ENCODE measurements at places on chromosomes 3 and 15.

GRCh38 chr3:127441764-127442163 is 148.8 kb downstream of the TPRA1 start:
- no peak for DNase-seq

DNA sequence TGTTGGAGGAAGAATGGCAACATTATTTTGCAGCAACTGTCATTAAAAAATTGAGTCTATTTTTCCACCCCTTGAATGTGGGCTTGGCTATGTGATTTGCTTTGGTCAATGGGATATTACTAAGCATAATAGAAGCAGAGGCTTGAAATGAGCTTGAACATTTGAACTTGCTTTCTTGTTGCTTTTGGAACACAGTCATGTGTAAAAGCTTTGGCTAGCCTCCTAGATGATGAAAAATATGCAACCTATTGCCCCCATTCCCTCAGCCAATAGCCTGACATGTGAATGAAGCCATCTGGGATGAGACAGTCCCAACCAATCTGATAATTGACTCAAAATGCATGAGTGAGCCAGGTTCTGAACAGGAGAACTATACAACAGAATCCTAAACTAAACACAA is 78.4 kb downstream of the PLSCR2 start:
- no peak for DNase-seq

GRCh38 chr3:141949972-141950371 is 73.5 kb downstream of the ATP1B3 start:
- no peak for DNase-seq

DNA sequence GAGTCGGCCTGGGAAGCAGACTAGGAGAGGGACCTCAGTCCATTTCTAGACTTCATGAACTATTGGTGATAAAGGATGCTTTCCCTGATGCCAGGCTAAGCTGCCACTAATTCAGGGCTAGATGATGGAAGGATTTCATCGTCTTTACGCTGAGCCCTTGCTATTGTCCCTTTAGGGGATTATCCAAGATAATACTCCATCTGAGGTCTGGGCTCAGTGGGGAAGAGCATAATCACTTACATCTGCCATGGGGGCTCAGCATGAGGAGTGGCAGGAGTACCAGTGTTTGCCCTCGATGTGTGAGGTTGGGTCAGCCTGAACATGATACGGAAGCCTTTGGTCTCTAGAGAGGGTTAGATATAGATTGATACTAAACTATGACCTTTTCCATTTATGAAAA is 47.3 kb downstream of the PTPRG start:
- no peak for DNase-seq

GRCh38 chr3:13120289-13120927 is 47.2 kb upstream of the IQSEC1 start:
- DNase-seq, result no peak

DNA sequence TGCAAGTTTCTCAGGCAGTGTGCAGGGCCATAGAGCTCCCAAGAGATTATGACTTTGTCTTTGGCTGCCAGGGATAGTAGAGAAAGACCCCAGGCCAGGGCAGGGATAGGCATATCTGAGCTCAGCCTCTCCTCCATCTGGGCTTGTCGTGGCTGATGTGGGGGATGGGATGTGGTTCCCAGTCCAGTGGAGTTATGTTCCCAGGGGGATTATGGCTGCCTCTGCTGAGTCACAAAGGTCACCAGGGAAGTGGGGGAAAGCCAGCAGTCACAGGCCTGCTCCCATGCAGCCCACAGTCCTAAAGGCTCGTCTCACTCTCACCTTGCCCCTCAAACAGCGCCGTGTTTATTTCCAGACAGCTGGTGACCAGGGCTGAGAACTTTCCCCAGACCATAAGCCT is 354.9 kb downstream of the SI start:
- no peak for DNase-seq

DNA sequence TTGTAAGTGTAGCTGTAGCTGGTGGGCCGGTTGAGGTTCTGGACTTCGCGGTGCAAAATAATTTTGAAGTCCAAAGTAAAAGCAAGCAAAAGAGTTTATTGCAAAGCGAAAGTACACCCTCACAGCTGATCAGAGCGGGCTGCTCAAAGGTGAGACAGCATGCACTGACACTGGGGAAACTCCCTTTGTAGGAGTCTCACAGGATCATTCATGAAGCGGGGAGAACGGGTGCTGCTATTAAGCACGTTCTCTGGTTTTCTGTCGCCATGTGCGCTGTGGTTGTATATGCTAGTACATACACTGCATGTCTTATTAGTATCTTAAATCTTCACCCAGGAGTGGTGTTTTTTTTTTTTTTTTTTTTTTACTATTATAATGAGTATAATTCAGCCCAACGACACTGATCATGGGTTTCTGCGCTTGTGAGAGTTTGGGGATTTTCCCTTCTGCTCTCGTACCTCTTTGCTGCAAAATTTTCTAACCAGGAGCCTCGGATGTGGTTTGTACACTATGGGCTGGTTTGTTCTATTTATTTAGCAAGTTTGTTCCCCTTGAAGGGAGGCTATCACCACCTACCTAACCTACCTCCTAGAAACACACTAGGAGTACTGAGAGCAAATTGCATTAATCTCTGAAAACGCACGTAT is 1.4 kb upstream of the AP4E1 start:
- DNase-seq, result peak; percentile 68

- DNase-seq, result no peak
Observed at GRCh38 chr3:56940976-56941375, 119.5 kb upstream of the SPATA12 start.

DNA sequence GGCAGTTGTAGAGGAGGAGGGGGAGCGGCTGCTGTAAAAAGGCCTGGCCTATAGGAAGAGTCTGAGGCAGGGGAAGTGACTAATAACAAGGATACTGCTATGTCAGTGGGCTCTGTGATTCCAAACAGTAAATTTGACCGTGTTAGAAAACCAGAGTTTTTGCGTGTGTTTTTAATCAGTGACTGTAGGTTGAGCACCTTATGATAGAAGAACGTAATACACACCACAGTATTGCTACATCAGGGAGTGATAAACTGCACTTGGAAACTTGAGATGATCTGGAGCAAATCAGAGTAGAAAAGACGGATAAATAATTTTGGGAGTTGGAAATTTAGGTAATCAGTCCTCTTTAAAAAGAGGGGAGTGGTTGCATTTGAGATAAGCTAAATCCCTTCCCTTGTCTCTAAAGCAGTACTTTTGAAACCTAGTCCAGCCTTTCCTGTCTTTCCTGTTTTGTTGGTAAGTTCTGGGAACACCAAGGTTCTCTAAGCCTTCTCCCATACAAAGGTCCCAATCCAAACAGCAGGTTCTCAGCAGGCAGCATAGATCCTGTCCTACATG is 130.5 kb upstream of the NR2E3 start:
- DNase-seq, result no peak

DNA sequence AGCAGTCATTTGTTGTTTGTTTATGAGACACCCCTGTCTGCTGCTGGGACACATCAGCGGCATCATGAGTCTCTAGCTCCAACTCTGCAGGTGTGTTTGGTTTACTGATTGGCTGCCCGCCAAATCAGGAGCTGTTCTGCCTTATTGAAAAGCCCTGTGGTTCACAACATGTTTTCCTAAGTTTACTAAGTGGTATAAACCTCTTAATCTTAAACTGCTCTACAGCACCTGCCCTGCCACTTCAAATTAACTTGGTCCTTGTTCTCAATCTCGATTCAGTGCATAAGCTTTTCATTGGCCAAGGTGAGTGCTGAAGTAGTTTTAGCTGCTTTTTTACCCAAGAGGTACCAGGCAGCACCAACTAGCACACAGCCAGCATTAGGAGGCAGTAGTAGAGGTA is 77.8 kb upstream of the WDR72 start:
- DNase-seq, result no peak

GRCh38 chr3:30476368-30477084 is 129.9 kb upstream of the TGFBR2 start:
- no peak for DNase-seq

GRCh38 chr3:106877627-106878026 is 499.6 kb upstream of the CCDC54 start:
- no peak for DNase-seq

GRCh38 chr3:187263270-187263669 is 28.3 kb downstream of the MASP1 start:
- no peak for DNase-seq

- DNase-seq, result no peak
Observed at GRCh38 chr15:49810720-49811119, 189.9 kb downstream of the DTWD1 start.

DNA sequence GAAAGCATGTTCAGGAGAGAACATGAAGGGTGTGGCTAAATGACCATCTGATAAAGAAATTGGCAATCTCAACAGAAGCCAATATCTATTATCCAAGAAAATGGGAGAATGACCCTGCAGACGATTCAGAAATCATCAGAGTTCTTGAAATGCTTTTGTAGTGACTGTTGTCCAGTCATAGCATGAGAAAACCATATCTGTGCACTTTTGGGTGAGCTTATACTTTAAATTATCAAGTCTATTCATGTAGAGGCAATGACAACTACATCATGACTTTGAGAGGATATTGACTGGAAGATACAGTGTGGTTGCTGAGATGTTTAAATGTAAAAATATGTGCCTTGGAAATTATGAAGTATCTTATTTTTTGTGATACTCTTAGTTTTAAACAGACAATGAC is 57.6 kb upstream of the AZI2 start:
- no peak for DNase-seq

DNA sequence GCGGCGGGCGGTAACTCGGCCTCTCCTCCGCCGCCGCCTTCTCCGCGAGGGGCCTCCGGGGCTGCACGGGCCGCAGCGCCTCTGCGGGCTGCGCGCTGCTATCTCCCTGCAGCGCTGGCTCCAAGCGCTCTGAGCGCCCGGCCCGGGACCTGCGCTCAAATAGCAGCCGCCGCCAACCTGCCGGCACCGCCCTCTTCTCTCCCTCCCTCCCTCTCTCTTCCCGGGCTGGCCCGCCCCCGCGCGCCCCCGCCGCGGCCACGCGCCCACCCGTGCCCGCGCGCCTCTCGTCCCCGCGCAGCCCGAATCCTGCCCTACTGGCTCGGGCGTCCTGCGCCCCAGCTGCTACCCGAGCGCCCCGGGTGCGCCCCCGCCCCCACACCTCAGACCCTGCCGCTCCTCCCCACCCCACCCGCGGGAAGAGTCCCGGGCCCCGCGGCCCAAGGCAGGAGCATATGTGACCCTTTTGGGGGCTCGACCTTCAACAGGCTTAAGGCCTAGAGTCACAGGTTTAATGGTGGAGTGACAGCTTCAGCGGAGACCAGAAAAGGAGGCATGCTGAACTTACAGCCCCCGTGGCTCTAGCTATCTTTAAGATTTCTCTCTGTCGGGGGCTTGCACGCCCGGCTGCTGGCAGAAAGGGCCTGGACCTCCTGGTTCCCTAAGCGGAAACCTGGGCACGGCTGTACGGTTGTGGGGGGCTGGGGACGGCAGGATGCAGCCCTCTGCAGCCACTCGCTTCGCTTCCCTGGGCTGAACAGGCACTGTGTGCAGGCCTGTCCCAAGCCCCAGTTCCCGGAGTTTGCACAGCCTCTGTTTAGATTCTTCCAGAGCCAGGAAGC is at the start of gene CACNA2D2:
TSS of gene CACNA2D2 (minus strand) at position 131 of the 839 bp plus-strand sequence. CDS start 211 bp downstream, outside the sequence.
- DNase-seq, result peak; percentile 80

GRCh38 chr3:36060950-36061349 is 319.4 kb upstream of the STAC start:
- no peak for DNase-seq

DNA sequence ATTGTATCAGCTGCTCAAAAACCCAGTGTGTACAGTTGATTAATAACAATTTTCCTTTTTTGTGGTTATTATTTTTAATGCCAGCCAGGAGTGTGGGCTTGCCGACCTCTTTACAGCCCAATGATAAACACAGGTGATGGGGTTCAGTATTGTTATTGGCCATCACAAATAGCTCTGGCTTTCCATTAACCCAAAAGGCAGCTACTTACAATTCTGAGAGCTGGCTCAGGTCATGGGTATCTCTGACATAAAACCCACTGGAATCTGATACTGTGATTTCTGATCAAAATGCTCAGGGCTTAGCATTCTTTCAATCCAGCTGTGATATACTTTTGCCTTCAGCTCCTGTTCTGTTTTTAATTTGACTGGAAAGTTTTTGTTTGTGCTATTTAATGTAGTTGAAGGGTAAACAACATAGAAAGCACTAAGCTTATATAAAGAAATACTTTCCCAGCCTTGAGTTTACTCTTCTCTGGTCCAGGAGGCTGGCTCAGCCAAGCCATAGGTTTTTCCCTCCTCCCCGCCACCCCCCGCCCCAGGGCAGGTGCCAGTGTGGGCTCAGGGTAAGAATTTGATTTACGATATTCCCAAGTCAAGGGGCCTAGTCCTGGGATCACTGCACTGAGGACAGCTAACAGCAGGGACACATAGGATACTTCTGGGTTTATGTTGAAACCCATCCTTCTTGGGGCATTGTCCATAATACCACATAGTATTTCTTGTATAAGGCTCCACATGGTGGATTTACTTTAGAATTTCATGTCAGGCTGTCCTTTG is 54.0 kb upstream of the MYZAP start:
- no peak for DNase-seq

GRCh38 chr3:46675426-46675825 is 18.1 kb downstream of the ALS2CL start:
- DNase-seq, result no peak

DNA sequence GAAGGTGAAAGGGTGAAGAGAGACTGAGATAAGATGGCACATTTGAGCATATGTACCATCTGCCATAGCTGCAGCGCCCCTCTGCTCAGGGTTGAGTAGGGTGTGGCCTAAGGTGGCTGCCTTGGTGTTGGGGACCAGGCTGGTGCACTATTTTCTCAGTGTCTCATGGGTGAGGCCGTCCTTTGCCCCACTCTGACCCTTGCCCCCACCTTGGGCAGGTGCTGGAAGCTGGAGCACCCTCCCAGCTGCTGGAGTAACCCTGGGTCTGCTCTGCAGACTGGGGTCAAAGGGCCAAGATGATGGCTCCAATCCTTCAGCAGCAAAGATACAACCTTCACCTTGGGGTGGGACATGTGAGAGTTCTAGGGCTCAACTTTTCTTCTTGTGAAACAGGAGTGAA is 69.2 kb downstream of the DAPK2 start:
- no peak for DNase-seq

GRCh38 chr15:58523634-58524033 is 91.8 kb downstream of the LIPC start:
- DNase-seq, result no peak

GRCh38 chr3:188719545-188719944 is 452.2 kb upstream of the TPRG1 start:
- no peak for DNase-seq

DNA sequence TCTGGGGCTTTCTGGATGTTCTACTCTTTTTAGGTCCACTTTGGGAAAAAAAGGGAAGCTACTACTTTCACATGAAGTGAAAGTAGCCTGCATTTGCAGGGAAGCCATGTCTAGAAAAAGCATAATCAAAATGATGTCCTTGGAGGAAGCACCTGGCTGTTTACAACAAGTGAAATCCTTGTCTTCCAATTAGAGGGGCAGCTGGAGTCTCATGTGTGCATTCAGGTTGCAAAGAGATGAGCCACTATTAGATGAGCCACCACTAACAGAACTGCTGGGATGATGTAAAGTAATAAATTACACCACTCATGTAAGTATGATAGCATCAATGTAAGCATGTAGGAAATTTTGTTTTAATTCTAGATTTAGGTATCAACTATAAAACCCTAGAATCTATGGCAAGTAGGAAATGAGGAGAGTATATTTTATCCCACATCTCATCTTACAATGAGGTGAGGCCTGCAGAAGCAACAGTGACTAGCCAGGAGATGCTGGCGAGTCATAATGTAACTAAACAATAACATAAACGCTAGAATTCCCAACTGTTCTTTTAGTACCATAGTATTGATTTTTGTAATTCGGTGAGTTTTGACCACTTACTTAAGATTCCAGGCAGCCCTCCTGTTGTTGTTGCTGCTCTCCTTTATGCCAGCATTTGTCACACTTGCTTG is 75.9 kb downstream of the TMEM108 start:
- no peak for DNase-seq
